BJ (cell line): ENCODE measurements at places on chromosomes 13 and 19.

DNA sequence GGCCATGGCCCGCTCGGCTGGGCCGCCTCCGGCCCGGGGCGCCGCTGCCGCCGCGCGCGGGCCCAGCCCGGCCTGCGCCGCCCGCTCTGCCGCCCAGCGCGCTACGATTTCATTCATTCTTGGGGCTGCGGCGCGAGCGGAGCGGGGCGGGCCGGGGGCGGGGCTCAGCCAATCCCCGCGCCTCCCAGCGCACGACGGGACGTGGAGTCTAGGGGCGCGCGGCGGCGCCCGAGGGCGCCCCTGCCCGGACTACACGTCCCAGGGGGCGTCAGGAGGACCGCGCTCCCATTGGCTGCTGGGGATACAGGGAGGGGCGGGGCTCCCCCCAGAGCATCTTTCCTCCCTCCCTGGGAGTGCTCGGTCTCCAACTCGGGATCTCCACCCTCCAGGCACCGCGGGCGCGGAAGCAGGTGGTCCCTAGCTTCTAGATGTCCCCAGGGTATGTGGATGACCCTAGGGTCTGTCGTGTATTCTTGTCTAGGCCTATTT is 5.6 kb upstream of the DPF1 start:
- DNase-seq, result peak; percentile 54

DNA sequence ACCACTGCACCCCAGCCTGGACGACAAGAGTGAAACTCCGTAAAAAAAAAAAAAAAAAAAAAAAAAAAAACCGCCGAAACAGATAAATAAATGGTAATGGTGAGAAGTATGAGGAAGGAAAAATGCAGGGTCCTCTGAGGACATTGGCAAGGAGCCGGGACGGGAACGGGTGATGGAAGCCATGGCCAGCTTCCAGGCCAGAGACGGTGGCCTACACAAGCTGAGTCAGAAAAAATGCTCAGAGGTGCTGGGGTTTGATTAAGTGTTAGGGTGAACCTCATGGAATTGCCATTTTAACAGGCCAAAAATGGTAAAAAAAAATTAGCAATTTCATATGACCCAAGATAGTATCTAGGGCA is 866 bp upstream of the ZSWIM4 start:
- DNase-seq, result peak; percentile 96

DNA sequence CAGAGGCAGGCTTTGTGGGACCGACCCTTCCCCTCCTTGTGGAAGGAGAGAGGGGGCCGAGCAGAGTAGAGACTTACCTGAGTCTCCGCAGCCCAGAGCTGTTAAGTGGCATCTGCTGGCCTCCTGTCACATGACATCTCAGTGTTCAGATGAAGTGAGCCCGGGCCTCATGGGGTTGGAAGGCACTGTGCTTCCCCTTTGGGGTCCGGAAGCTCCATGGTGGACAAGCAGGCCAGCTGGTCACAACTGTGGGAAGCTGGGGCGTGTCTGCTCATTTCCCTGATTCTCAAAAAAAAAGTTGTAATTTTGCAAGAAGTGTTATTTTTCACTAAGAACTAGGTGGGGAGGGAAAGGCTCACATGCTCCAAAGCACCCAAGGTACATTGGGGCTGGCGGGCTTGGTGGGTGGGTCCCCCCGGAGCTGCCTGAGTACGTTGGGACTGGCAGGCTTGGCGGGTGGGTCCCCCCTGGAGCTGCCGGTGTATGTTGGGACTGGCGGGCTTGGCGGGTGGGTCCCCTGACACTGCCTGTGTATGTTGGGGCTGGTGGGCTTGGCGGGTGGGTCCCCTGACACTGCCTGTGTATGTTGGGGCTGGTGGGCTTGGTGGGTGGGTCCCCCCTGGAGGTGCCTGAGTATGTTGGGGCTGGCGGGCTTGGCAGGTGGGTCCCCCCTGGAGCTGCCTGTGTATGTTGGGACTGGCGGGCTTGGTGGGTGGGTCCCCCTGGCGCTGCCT is 18.2 kb upstream of the DCUN1D2 start:
- no peak for DNase-seq

- DNase-seq, result peak; percentile 50
Measured at GRCh38 chr19:33376423-33376822, 2.9 kb downstream of the CEBPG start.

- no peak for DNase-seq
Measured at GRCh38 chr19:17873786-17874757, 2.3 kb downstream of the SLC5A5 start.

GRCh38 chr13:30720172-30720869 is 15.0 kb upstream of the ALOX5AP start:
- DNase-seq, result no peak

- DNase-seq, result no peak
Measured at GRCh38 chr13:27578121-27579030, 42.0 kb downstream of the LNX2 start.
